Non-pigmented ciliary epithelial cell (primary cell): ENCODE measurements at places on chromosomes 11 and 22.

DNA sequence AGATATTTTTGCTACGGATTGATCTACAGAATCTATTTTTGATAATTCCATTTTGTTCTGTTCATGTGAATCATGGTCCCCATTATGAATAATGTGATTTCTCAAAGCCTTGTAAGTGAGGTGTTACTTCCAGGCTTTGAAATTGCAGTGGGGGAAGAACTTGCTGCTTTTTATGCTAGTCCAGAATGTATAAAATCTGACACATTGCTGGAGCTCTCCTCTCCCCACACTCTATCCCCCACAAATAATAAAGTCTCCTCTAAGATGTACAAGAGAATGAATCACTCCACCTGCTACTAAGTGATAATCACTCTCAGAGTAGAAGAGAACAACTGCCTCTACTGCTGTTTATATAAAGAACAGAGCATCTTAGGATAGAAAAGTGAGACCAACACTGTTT is 5.9 kb upstream of the RAB6A start:
- no peak for DNase-seq

GRCh38 chr11:134229126-134229790 is 4.8 kb downstream of the VPS26B start:
- no peak for DNase-seq

GRCh38 chr22:32743046-32743445 is 58.5 kb upstream of the TIMP3 start:
- no peak for DNase-seq

DNA sequence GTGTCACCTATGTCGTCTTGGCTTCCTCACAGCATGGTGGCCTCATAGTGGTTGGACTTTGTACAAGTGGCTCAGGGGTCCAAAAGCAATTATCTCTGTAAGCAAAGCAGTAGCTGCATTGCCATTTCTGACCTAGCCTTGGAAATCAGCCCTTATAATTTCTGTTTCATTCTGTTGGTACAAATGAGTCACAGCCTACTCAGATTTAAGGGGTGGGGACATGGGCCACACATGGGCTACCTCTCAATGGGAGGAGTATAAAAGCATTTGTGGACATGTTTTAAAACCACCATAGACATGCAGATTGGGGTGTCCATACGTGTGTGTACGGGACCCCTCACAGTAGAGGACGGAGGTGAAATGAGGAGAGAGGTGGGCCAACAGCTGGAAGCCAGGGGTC is 41.6 kb downstream of the CHRDL2 start:
- DNase-seq: no peak

DNA sequence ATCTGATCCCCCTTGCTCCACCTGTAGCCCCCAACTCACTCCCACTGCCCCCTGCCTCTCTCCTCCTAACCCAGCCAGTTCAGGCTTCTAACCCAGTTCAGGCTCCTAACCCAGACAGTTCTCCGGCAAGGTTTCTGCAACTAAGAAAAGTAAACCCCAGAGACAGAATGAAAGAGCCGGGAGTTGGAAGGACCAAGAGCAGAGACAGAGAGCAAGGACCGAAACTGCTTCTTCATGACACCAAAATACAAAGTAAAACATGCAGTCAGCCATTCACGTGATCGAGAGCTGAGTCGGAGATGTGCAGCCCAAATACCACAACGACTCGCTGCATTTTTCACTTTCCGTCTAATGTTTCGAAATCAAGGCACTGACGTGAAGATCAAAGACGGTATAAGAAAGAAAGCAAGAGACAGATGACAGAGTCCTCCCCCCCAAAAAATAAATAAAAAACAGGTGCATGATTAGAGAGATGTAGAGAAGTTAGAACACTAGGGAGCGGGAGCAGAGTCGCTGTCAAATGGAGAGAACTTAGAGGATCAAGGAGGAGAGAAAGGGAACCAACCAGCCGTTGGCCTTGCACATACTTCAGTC is 884 bp downstream of the IL10RA start:
- no peak for DNase-seq

- no peak for DNase-seq
These were observed 1.5 kb downstream of the ACY3 start for GRCh38 chr11:67648796-67649613.

DNA sequence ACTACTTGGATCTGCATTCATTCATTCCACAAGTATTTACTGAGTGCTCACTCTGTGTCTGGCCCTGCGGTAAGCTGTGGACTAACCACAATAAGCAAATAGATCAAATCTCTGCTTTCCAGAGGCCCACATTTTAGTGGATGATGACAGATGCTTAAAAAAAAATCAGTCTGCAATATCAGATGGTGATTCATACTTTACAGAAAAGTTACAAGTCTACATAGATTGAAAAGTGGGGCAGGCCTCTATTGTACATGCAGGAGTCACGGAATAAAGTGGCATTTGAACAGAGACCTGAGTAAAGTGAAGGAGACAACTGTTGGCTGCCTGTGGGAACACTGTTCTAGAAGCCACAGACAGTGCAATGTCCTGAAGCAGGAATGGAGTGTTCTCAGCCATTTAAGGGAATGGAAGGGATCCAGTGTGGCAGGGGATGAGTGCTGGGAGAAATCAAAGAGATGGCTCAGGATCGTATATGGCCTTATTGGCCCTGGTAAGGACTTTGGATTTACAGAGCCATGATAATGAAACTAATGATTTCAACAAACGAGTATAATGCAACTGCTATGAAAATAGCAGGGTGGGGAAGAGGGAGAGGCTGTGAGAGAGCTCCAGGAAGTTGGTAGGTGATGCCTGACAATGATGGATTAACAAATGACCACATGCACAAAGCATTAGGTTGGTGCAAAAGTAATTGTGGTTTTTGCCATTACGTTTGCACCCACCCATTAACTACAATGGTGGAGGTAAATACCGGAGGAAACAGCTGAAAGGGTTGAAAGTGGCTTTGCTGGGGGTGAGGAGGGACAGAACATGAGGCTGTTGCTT is 31.1 kb downstream of the TMEM45B start:
- DNase-seq: peak; percentile 93

GRCh38 chr11:85811624-85812023 is 683 bp upstream of the SYTL2 start:
- no peak for DNase-seq

DNA sequence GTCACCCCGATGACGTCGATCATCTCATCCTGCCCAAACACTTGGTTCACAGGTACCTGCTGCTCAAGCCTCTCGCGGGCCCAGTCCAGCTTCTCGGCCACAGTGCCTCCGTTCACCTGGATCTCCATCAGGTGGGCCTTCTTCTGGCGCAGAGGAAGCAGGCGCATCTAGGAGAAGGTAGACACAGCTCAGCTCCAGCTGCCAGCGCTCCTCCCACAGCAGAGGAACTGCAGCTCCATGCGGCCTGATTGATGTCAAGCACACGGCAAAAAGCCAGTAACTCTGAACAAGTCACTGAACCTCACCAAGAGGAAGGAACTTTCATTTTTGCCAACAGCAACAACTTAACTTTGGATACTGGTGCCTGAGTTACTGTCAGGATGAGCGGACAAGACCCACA is 4.0 kb downstream of the RPL3 start:
- no peak for DNase-seq

- no peak for DNase-seq
These were observed 21.4 kb upstream of the AMOTL1 start for GRCh38 chr11:94746721-94747120.

DNA sequence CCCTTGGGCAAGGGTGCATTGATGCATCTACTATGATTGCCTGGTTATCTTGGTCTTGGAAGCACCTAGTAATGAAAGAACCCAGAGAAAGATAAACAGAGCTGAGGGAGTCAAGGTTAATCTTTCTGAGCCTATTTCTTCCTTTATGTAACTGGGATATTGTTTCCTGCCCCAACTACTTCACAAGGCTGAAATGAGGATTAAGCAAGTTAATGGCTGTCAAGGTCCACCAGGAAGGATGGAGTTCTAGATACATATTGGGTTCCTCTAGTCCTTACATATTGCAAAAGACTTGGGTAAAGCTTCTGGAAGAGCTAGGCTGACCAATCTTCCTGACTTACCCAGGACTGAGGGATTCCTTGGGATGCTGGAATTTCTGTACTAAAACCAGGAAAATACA is 589.8 kb downstream of the INSC start:
- no peak for DNase-seq

DNA sequence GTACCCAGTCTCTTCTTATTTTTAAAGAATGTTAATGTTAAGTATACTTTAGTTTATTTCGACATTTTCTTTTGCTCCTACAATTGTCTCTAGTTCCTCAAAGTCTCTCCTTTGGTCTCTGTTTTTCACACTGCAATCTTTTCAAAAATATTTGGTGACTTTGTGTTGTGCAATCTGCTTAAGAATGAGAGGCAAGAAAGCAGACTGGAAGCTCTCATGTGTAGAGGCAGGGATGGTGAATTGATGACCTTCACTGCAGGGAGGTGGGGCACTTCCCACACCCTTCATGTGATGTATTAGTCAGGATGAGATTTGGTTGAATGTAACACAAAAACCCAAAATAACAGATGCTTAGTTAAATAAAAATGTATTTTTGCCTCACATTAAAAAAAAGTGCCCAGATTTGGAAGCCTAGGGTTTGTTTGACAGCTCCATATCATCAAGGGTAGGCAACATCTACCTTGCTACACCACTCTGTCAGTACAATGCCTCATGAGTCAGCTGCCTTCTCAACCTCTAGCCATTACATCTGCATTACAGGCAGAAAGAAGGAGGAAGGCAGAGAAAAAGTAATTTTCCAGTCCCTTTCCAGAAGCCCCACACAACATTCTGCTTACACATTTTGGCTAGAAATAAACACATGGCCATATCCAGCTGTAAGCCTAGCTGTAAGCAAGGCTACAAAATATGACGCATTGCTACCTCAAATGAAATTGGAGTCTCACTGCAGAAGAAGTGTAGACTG is 3.8 kb upstream of the MMP27 start:
- no peak for DNase-seq

DNA sequence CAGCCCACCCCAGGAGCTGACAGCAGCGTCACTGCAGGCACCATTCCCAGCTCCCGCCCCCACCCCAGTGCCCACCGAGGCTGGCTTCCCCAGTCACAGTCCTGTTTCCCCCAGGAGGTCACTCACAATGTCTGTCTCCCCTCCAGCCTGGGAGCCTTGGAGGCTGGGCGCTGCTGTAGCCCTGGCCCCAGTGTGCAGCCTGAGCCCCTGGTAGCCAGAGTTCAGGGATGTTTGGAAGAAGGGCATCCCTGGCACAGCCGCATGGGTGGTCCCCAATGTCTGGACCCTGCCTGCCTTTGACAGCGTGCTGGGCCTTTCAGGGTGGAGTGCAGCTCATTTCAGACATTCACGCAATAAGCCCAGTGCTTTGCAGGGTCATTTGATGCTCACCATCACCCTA is 4.3 kb downstream of the CAPN5 start:
- DNase-seq: no peak

DNA sequence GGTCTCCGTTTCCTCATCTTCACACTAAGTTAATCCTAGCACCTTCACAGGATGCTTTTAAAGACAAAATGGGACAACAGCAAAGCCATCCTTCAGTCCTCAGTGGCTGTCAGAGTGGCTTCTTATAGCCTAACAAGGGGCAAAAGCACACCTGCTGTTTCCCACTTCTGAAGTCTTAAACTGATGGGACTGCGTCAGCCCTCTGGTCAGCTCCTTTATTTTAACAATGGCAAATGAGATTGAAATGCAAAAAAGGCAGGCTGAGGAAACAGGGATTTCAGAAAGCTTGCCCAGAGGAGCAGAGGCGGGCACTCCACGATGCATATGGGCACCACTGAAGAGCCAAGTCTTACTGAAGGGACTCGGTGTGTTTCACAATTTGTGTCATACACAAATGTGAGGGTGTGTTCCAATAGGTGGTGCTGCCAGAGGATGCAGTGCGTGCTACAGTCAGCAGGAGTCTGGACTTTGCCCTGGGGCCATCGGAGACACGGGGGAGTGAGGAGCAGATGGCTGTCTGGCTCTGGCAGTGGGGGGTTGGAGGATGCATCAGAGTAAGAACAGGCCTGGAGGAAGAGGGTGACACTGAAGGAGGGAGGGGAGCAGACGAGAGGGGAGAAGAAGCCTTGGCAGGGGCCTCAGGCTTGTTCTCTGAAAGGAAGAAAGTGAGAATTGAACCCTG is 47.3 kb downstream of the TENM4 start:
- DNase-seq: no peak

- DNase-seq: no peak
These were observed at the start of gene BMAL1 for GRCh38 chr11:13277768-13278608. Gene BMAL1, plus strand, starts transcription at chr11:13277790. Its CDS starts 76,519 bp downstream, at chr11:13354309.

- no peak for DNase-seq
These were observed 19.8 kb downstream of the SPECC1L start for GRCh38 chr22:24290459-24290858.

GRCh38 chr11:9601037-9601875 is 27.8 kb downstream of the WEE1 start:
- DNase-seq: peak; percentile 94

GRCh38 chr11:94132152-94132558 is 3.5 kb downstream of the PANX1 start:
- no peak for DNase-seq

DNA sequence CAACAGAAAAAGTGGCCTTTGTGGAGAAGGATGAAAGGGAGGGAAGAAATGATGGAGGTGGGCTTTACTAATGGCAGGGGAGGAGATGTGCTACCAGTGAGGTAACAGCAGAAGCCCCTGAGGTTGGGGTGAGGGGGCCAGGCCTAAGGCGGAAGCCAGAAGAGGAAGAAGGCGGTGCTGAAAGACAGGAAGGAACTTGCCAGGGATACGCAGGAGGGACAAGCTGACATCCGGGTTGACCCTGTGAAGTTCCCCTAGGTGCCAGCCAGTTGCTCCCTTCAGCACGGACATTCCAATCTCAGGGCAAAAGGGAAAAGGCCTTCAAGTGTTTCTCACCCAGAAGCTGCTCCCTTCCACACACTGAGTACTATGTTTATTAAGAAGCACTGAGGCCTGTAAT is 2.3 kb upstream of the TIRAP start:
- DNase-seq: no peak

- no peak for DNase-seq
These were observed 203.8 kb downstream of the DLG2 start for GRCh38 chr11:85423316-85423715.

GRCh38 chr11:70200212-70200844 is 2.8 kb upstream of the FADD start:
- no peak for DNase-seq

- no peak for DNase-seq
These were observed 16.4 kb downstream of the PPM1F start for GRCh38 chr22:21936151-21936775.

GRCh38 chr11:44108260-44108659 is 12.8 kb downstream of the EXT2 start:
- DNase-seq: no peak

GRCh38 chr11:112417339-112417738 is 156.7 kb upstream of the PLET1 start:
- no peak for DNase-seq

- peak; percentile 22 for DNase-seq
These were observed 84.1 kb downstream of the BBOX1 start for GRCh38 chr11:27124514-27125264.
